ENCODE measurements at places on chromosomes 13 and 19. TPM values are rescaled to one million over a fixed set of nuclear protein-coding genes. Genes with fewer than 3 reads are reported as not detected.

- no peak overlapping the region for H3K27ac ChIP-seq
- peaks cover 23% of the 10 kb centered on the region for H3K36me3 ChIP-seq
- DNase-seq: no peak
- H3K4me1 ChIP-seq: no peaks in the 10 kb centered on the region
- no peak overlapping the region for H3K4me3 ChIP-seq
These were observed 15.1 kb downstream of the NFKBID start for GRCh38 chr19:35885225-35885738.

DNA sequence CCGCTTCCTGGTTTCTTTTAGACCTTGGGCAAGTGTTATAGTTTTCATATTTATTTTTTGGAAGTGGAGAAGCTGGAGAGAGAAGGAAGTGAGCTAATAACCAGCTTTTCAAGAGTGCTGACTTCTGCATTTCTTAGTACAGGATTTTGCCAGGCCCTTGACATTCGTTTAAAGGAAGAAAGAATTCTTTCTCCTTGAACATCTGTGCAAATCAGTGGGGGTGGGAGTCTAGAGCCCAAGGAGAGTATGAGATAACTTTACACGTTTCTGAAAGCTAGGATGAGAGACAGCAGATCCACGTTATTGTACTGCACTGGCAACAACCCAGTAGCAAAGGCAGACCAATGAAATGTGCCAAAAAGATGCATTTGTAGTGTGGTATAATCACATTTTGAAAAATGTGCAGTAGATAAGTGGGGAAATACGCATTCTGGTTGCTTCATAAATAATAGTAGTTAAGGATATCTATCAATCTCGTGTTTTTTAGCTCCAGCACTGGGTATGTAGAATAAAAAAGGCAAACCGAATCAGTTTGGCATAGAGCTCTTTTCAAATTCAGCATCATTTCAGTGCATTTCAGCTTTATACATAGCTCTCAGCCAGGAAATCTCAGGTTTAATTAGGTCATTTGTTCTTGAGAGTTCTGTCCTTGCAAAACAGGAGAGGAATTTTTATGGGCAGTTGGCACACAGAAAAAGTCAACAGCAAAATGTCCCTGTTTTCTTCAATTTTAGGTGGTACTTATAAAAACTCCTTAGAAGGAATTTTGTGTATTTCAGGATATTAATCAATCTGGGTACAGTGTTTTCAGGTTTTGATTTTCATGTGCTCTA is 4.3 kb downstream of the RNF113B start:
- DNase-seq: no peak
- H3K4me1 ChIP-seq: peaks cover 3% of the 10 kb centered on the region
- H3K27me3 ChIP-seq: no peaks in the 10 kb centered on the region

ZNF730 gene
- total RNA-seq: not detected

NFIX gene
- 76.5 TPM for total RNA-seq

ICAM4 gene
- total RNA-seq: not detected

CATSPERD gene
- total RNA-seq: not detected

Data from ascending aorta (tissue), 2 donors.